ENCODE measurements at places on chromosomes 6 and 20.

DNA sequence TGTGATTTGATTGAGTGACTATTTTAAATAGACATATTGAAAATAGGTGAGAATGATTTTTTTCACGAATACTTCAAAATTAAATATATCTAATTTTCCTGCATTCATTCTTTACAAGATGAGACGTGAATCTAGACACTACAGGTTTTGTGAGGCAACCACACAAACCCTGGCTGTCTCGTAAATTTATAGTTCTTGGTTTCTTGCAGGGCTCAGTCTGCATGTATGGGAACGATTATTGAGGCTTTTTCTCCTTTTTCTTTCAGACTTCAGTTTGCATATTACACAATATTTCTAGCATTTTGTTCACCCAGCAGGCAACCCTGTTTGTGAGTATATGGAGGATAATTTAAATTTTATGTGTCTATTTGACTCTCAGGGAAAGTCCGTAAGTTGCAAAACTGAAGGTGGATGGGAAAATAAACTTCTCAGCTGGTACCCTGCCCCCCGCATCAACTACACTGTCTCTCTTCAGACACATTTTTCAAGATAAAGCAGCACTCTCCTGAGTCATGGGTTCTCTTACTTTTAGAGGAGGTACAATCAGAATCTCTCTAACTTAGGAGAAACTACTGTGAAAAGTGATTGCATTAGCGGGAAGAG is 1349.3 kb downstream of the GRIK2 start:
- DNase-seq, result no peak

DNA sequence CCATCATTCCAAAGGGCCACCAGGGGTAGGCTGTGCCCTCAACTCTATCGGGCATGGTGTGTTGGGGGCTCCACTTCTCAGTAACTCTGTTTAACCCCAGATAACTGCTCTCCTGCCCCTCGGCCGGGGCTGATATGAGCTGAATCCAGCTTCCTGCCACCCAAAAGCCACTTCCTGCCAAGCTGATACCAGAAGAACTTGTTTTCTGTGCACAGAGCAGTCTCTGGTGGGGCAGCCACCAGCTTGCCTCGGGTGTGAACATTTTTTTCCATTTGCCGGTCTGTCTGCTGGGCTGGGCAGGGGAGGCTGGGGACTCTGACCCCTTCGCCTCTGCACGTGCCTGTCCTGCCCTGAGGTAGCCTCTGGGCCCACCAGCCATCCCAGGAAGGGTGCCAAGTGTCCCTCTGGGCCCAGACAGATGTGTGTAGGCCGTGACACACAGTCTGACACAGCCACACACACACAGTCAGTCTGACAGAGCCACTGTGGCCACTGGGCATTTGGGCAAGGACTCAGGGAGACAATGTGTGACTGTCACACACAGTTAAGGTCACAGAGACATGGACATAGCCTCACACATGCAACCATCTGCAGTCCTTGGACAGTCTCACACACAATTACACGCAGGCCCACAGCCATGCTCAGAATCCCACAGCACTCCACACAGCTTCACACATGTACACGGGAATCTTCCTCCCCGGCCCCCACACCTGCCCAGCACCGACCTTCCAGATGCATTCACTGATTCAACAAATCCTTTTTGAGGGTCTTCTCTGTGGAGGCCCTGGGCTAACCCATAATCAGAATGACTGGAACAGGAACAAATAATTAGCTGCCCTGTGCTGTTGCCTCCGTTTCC is 45.1 kb downstream of the NOL4L start:
- DNase-seq, result no peak

DNA sequence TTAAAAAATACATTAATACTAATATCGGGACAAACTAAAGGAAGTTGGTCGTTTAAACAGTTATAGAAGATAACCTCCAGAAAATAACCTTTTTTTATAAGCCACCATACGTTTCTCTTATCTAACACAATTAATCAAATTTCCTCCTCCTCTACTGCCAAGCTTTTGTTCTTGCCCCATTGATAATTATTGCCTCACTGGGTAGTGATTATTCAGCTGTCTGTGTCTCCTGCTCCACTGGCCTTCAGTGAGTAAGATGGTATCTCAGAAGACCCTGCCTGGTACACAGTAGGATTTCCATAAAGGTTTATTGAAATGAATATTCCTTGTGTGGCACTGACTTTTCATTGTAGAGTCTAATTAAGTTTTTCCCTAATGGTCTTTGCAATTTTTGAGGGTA is 165.5 kb upstream of the SCGN start:
- no peak for DNase-seq

GRCh38 chr6:156809446-156810178 is 32.4 kb downstream of the ARID1B start:
- no peak for DNase-seq

DNA sequence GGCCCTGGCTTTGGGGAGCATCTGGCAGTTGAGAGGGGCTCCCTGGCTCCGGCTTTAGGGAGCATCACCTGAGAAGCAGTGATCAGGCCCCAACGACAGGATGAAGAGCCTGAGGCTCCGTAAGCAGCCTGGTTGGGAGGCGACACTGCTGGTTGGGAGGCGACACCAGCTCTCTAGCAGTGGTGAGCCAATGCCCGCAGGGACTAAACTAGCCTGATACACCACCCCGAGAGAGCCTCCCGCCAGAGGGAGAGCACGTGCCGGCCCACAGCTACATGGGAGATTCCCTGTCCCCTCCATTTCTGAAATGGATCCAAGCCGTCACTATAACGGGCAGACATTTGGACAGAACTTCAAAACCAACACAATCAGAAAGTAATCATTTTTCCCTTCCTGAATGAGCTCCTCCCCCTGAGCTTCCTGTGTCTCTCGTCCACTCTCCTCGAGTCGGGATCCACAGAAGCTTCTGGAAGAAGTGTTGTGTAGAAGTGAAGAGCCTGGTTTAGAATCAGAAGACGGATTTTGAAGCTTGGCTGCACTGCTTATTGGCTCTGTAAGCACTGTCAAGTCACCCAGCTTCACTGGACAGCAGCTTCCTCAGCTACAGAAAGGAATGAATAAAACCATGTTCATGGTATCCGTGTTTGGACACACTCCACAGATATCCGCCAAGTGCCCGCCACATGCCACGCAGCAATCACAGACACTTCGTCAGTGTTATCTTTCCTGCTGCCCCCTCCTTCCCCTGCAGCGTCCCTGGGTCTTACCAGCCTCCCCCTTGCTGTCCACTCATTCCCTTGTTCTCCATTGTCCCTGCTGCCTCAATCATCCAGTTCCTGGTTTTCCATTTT is 199.6 kb downstream of the TTLL2 start:
- DNase-seq, result no peak

GRCh38 chr6:83071023-83071422 is 3.6 kb downstream of the DOP1A start:
- DNase-seq, result no peak

DNA sequence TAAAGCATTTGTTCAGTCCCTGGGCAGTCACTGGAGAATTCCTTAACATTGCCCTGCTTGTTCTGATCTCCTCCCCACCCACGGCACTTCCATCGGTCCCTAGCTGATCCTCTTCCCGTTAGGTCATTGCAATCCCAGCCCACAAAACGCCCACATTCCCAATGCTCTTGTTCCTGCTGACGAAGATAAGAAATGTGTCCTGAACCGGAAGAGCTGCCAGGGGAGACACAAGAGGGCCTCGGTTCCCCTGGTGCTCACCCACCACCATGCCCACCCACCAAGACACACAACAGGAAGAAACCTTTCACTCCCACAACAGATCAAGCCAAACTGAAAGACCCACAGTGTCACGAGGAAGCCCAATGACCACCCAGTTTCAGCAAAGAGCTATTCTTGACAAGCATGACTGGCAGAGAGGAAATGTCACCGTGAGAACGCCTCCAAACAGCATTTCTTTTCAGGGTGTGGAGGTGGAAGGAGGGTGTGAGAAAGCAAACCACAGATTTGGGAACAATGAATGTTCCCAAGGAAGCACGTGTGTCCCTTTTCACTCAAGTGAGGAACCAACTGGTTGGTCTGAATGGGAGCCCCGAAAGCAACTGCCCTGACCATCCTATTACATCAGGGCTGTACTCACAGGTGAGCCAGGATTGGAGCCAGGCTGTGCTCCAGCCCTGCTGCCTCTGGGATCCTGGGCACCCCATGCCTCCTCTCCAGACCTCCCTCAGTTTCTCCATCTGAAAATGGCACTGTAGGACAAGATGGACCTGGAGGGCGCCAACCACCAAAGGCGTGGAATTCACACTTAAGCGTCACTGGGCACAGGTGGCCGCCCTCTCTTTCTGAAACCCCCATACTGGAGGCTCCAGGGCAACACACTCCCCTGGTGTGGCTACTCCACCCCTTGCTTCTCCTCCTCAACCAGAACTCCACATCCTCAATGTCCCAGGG is 97.5 kb downstream of the ZMYND8 start:
- DNase-seq, result no peak

DNA sequence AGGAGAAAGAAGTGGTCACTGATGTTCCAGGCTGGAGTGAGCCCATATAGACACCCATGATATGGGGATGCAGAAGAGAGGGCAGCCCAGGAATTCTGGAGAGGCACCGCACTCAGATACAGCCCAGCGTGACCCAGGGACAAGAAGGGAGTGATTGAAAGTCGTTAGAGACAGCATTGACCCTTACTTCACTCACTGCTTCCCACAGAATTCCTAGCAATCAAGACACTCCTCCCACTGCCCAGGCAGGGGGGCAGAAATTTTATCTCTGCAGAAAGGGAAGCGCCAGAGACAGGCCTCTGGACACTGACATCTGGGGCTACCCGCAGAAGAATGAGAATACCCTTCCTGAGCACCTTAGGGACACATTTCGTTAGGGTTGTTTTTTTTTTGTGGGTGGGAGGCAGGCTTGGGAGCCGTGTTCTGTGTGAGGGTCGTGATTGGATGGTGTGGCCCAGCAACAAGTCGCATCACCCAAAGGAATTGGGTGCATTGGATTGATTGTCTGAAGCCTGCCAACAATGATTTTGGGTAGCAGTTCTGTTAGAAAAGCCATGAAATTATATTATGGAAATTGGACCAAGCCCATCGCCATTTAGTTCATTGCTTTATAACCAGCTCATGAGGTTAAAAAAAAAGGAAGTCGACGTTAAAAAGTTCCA is 45.9 kb upstream of the MAP3K4 start:
- no peak for DNase-seq
